HepG2 (cell line): ENCODE measurements at places on chromosomes 5 and 9. TPM values are rescaled to one million over a fixed set of nuclear protein-coding genes. Genes with fewer than 3 reads are reported as not detected.
A peak's percentile ranks its signal among the peaks of the same experiment; 100 is the strongest.

DNA sequence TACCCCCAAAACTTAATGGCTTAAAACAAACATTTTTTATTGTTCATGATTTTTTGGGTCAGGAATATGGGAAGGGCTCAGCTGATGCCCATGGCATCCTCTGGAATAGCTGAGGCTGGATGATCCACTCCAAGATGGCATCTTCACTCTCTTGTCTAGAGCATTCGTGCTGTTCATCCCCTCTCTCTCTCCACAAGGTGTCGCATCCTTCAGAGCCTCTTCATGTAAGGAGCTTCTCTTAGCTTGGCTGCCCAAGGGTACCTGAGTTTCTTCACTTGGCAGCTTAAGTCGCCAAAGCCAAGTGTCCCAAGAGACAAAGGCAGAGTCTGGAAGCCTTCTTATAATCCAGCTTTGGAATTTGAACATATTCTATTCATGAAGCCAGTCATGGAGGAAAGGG is 294.7 kb downstream of the CHSY3 start:
- no peaks in the 10 kb centered on the region for H3K4me1 ChIP-seq
- H3K27ac ChIP-seq, result no peak overlapping the region
- DNase-seq, result peak; percentile 28
- no peaks in the 10 kb centered on the region for H3K27me3 ChIP-seq
- H3K36me3 ChIP-seq, result no peaks in the 10 kb centered on the region

DNA sequence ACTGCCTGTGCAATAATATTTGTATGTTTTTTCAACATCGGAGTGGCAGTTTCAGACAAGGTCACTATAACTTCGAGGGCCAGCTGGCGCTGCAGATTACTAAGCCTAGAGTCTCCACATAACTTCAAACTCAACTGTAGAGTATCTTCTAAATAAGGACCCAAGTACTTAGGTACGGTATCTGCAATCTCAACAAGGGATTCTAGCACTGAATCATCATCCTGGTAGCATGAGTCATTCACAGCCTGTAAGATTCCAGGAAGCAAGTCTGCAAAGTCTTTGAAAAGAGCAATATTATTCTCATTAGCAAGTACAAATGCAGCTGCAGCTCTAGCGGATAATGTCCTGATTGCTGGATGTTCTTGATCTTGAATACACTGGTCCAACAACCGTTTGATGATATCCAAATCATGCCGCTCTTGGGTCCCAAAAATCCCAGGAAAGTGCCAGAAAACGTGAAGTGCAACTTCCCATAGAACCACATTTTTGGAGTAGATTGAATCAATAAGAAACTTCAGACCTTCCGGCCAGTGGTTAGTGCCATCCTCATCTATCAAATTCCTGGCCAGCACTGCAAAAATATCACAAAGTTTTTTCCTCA is 654 bp downstream of the RANBP6 start:
- peak; percentile 22 for DNase-seq
- H3K36me3 ChIP-seq, result peaks cover 4% of the 10 kb centered on the region; the same call in 1 of the 3 replicates
- no peaks in the 10 kb centered on the region for H3K27me3 ChIP-seq
- H3K27ac ChIP-seq, result peak overlapping the region; percentile 75
- H3K4me1 ChIP-seq, result peaks cover 36% of the 10 kb centered on the region
- peak overlapping the region; percentile 72 for H3K4me3 ChIP-seq

- H3K27ac ChIP-seq, result no peak overlapping the region
- no peaks in the 10 kb centered on the region for H3K27me3 ChIP-seq
- H3K36me3 ChIP-seq, result no peaks in the 10 kb centered on the region
- H3K4me3 ChIP-seq, result no peak overlapping the region
Observed at GRCh38 chr5:103474677-103475076, 87.9 kb downstream of the NUDT12 start.

GRCh38 chr5:134656690-134657089 is 8.1 kb downstream of the SEC24A start:
- no peaks in the 10 kb centered on the region for H3K27me3 ChIP-seq
- peak overlapping the region; percentile 38 for H3K27ac ChIP-seq
- peaks cover 59% of the 10 kb centered on the region for H3K4me1 ChIP-seq
- peaks cover 37% of the 10 kb centered on the region for H3K36me3 ChIP-seq

DNA sequence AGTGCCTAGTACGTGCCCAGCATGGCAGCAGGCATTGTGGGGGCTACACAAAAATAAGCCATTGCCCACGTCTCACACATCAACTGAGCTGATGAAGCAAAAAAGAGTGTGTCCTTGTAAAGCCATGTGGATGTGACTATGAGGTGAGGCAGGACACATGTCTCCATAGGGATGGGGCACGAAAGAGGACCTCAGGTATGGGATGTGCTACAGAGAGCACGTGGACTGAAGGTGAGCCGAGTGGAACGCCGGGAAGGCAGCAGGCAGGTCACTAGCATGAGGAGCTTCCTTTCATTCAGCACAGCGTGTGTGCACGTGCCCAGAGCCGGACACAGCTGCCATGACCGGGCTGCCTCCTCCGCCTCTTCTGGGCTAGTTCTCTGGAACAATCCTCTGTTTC is 429.8 kb downstream of the SPOCK1 start:
- no peak overlapping the region for H3K4me3 ChIP-seq
- H3K36me3 ChIP-seq, result no peaks in the 10 kb centered on the region
- H3K27me3 ChIP-seq, result no peaks in the 10 kb centered on the region
- no peak overlapping the region for H3K27ac ChIP-seq
- no peak for DNase-seq

- peak overlapping the region; percentile 60 for H3K27ac ChIP-seq
- H3K4me1 ChIP-seq, result peaks cover 56% of the 10 kb centered on the region
- no peaks in the 10 kb centered on the region for H3K27me3 ChIP-seq
- no peak overlapping the region for H3K4me3 ChIP-seq
- DNase-seq, result no peak
Observed at GRCh38 chr5:119302449-119302848, 53.4 kb upstream of the TNFAIP8 start.

DNA sequence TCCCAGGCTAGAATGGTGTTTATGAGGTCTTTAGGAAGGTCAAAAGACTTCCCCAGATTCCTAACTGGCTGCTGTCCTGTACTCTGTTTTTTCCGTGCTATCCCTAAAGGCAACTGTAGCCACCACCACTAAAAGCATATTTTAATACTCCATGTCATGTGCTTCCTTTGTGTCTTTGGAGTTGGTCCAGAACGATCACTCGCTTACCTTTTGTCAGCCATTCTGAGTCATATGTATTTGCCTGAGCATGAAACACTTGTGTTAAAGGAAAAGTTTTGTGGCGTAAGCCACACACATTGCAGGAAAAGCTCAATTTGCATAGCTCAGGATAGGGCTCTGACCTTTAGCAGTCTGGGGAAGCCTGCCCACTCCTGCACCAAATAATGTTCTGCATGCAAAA is 299.6 kb downstream of the NTRK2 start:
- H3K4me3 ChIP-seq, result no peak overlapping the region
- H3K36me3 ChIP-seq, result no peaks in the 10 kb centered on the region
- no peak overlapping the region for H3K27ac ChIP-seq
- DNase-seq, result no peak
- no peaks in the 10 kb centered on the region for H3K4me1 ChIP-seq

GRCh38 chr5:2910401-2911175 is 159.1 kb upstream of the IRX2 start:
- no peaks in the 10 kb centered on the region for H3K4me1 ChIP-seq
- no peaks in the 10 kb centered on the region for H3K36me3 ChIP-seq
- H3K27ac ChIP-seq, result no peak overlapping the region
- no peak overlapping the region for H3K4me3 ChIP-seq
- no peaks in the 10 kb centered on the region for H3K27me3 ChIP-seq

SMIM33 gene
- 0.03 TPM in 1 of 2 replicates, not detected in the other for polyA plus RNA-seq
